Stimulated activated CD4-positive, alpha-beta T cell treated with anti-CD3 and anti-CD28 coated beads, Interleukin-15, amount 100 ng/mL, for 1 hour (primary cell): ENCODE measurements at places on chromosomes 13 and 19.

DNA sequence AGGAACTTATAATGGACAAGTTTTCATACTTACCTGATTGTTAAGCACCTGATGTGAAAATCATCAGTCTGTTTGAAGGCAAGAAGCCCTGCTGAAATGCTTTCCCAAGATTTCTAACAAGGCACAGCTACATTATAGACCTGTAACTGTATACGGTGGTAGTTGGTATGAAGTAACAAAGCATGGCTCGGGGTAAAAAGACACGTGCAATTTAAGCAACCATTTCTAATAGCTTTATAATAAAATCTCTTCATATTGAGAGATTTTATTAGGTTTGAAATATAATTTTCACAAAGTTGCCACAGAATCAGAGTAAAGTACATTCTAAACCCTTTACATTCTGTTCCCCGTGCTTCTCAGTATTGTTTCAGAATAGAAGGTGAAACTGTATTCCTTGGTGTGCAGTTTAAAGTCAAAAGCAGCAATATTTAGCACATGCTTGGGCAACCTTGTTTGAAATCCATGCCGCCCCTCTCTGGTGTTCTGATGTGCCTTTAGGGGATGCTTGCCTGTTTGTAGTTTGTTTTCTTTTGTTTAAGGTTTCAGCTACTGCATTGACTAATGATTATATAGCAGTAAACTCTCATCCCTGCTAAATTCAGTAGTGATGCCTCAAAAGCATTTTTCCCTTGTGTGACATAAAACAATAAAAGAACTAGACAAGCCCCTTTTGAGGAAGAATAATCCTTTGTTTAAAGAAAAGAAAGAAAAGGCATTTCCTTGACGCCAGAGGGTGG is 125.2 kb upstream of the OBI1 start:
- no peak for DNase-seq

- no peak for DNase-seq
Measured at GRCh38 chr13:35793823-35794222, 317.3 kb upstream of the MAB21L1 start.

- no peak for DNase-seq
Measured at GRCh38 chr19:3110126-3110825, 16.1 kb downstream of the GNA11 start.

GRCh38 chr13:100536643-100537180 is 51.9 kb downstream of the GGACT start:
- DNase-seq = no peak

DNA sequence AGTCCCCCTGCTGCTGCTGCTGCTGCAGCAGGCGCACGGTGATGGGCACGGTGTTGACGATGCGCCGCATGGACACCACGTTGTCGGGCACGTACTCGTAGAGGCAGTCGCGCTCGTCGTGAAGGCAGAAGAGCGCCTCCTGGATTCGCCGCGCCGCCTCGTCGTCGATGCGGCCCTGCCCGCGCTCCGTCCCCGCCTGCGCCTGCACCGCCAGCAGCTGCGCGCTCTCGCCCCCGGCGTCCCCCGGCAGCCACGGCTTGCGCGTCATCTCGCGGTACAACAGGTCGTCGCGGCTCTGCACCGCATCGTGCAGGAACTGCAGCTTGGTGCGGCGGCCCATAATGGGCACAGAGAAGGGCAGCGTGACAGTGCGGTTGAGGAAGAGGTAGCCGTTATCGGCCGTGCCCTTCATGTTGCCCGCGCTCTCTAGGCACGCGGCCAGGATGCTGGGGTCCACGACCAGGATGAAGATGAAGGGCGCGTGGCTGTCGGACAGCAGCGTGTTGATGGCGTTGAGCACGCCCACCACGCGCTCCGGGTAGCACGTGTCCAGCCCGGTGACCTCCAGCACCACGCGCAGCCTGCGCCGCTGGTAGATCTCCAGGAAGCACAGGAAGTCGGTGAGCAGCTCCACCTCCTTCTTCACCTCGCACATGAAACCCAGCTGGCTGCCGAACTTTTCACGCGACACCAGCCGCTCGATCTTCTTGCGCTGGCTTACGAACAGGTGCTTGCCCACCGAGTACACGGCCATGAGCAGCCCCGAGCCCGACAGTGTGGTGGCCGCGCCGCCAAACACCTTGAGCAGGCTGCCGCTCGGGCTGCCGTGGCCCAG is 8.1 kb downstream of the NKPD1 start:
- DNase-seq = no peak

GRCh38 chr13:48158290-48158689 is 63.4 kb upstream of the MED4 start:
- no peak for DNase-seq

GRCh38 chr13:38415233-38415632 is 65.6 kb downstream of the UFM1 start:
- no peak for DNase-seq

GRCh38 chr13:96500953-96501352 is 411.0 kb downstream of the HS6ST3 start:
- DNase-seq = no peak

DNA sequence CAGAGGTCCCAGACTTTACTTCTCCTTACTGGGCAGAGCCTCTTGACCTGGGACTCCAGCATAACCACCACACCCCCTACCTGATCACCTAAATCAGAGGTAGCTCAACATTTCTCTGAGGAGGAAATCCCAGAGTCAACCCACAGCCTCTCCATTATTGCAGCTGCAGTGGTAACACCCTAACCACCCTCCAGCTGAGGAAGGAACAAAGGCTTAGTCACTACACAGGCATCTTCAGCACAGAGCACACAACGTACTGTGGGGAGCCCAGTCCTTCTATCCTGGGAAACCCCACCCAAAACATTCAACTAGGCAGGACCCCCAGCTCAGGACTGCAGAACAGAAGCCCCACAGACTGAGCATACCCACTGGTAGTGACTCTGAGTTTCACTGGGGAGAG is 824.7 kb upstream of the SLITRK5 start:
- no peak for DNase-seq

DNA sequence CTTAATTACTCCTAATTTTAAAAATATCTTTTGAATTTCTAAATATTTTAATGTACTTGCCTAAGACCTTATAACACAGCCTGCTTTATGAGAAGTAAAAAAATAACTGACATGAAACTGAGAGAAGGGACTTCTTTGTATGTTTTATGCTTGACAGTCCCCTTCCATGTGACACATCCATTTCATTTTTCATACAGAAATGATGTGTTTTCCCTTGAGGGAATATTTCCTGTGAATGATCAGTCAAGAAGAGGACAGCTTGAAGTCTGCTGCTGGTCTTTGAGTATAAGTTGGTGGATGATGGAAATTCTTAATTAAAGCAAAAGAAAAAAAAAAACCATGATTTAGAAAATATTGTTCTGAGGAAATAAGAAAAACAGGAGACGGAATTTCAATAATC is 230.4 kb upstream of the KLHL1 start:
- DNase-seq = no peak

DNA sequence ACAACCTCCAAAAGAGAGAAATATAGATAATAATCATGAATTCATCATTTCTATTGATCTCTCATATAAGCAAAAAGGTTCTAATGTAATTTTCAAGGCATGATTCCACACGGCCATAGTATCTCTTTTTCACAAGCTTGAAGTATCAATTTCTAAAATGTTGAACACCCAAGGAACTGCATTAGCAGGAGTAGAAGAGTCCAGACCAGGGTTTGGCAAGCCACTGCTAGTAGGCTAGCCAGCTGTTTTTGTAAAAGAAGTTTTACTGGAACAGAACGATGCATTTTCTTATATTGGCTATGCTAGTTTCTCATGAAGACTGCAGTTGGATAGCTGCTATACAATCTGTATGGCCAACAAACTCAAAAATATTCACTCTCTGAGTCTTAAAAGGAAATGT is 481.5 kb upstream of the MIR17HG start:
- DNase-seq = no peak

GRCh38 chr13:28753208-28753892 is 34.6 kb upstream of the SLC46A3 start:
- DNase-seq = no peak

- no peak for DNase-seq
Measured at GRCh38 chr13:26952551-26953143, 192.1 kb upstream of the GPR12 start.

GRCh38 chr19:12773571-12773970 is 1.8 kb downstream of the HOOK2 start:
- no peak for DNase-seq

- no peak for DNase-seq
Measured at GRCh38 chr13:49240017-49240416, 7.7 kb upstream of the CDADC1 start.

GRCh38 chr13:85521657-85522056 is 277.6 kb downstream of the SLITRK6 start:
- DNase-seq = no peak

DNA sequence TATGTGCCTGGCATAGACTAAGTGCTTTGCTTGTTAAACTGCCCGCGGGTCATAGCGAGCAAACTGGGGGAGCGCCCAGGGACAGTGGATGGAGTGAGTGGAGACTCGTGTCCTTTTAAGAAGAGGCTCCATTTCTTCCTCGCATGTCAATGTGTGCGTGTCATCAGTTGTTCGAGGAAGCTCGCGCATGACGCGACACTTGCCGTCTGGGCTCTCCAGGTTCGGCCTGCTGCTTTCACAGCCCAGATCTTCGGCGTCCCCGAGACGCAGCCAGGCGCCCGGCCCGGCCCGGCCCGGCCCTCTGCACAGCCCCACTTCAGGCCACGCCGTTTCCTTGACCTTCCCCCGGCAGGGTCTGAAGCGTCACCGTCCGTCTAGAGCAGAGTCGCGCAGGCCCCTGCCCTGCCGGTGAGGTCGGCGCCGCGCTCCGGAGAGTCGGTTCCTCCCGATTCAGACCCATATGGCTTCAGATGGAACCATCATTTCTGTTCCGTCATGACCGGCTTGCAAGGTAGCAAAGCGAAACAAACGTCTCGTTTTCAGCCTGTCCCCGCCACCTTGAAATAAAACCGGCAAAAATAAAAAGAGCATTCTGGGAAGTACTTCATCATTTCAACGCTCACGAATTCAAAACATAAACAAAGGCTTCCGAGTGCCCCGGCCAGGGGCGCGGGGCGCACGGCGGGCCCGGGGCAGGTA is 599 bp upstream of the ARHGEF7 start:
- no peak for DNase-seq

DNA sequence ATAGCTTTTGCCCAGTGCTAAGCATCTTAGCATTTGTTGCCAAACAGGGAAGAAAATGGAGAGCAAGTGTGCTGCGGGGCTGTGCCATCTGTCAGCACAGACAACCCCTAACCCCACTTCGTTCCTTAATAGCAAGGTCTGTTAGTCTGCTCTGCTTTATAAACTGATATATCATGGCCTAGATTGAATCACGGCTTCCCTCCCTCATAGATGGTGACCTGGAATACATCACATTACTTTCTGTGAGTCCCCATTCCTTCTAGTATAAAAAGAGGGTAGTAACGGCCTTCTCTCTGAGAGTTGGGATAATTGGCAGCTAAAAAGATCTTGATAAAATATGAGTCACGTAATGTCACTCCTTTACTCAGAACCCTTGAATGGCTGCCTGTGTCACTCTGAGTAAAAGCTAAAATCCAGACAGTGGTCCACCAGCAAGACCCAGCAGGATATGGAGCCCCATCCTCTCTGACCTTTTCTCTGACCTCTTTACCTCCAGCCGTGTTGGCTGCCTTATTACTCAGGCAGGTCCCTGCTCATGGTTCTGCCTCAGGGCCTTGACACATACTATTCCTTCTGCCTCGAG is 151.7 kb downstream of the DLEU7 start:
- DNase-seq = no peak

DNA sequence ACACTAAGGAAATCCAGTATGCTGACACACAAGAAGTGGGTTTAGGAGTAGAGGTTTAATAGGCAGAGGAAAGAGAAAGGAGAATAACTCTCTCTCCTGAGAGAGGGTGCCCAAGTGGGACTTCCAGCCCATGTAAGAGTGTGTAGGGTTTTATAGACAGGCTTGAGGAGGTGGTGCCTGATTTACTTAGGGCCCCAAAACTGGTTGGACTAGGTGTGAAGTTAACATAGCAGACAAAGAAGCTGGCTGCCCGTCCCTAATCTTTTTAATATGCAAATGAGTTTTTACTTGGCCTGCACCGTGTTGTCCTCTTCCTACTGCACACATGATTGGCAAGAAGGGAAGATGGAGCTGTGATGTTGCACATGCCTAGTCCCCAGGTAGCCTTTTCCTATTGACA is 752.5 kb upstream of the SLITRK5 start:
- DNase-seq = no peak

DNA sequence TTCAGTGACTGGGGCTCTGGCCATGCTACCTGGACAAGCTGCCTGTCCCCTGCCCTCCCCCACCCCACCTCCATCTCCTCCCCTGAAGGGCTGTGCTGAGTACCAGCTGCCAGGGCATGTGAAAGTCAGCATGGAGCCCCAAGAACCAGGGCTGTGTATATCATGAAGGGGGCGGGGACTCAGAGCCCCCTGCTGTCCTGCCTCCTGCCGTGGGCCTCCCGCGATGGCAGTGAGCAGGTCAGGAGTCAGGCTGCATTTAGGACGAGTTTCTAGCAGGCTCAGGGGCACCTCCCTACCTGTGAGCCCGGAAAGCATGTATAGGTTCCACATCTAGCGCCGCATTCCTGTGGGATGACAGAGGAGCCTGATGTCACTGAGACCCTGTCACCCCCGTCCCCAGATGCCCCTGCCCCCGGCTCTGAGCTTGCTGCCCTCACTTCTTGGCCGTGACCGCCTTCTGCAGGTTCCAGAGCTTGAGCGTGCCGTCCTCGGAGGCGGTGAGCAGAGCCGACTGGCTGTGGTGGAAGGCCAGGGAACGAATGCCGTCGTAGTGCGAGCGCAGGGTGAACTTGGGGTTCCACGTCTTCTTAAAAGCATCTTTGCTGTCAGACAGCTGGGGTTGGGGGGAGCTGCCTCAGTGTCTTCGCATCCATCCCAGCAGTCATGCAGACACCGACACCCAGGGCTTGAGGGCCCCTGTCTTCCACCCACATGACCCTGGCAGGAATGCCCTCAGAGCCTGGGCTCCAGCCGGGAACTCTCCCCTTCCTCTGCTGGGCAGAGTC is 8.3 kb upstream of the PRKD2 start:
- DNase-seq = no peak

DNA sequence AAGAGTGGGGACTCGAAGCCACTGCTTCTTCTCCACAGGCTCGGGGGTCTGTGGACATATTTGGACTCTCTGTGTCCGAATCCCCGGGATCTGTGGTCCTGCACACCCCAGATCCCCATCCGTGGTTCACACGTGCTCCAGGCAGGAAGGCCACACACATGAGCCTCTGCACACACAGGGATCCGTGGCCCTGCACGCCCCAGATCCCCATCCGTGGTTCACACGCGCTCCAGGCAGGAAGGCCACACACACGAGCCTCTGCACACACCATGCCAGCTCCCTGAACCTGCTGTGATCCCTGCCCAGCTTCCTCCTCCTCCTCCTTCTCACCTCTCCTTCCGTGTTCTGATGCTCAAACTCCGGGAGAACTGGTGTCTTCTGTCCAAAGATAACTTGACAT is 3.1 kb downstream of the TEX29 start:
- no peak for DNase-seq

- DNase-seq = peak; percentile 37
Measured at GRCh38 chr19:10420444-10421239, at the start of gene PDE4A. PDE4A (plus strand) TSS chr19:10420538; CDS start chr19:10420765, 227 bp downstream.

DNA sequence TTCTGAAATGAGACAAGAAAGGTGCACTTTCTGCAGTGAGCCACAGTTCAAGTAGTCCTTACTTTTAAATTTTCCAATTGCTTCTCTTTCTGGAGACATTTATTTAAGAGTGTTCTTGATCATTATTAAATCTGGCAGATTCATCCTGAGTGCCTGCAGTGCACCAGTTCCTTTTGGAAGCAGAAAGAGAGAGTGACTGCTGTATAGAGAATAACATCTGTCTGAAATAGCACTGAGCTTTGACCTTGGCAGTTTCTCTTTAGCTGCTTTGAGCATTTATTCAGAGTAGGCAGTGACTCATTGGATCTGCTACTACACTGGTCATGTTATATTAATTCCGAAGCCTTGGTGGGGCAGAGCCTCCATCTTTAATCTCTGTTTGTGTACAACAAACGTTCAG is 1373.7 kb downstream of the PCDH9 start:
- no peak for DNase-seq
